HT-29 (cell line): ENCODE measurements at places on chromosomes 7 and 10.

DNA sequence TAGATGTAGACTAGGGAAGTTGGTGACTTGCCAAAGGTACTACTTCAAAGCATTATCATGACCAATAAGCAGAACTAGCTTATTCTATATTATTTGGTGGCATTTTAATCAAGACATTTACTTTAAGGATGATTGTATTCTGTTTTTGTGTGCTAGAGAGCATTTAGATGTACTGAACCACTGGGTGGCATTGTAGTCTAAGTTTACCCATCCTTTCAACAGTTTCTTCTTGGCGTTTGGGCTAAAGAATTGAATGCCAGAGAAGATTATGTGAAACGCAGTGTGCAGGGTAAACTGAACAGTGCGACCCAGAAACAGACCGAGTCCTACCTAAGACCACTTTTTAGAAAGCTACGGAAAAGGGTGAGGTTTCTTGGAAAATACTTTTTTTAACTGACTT is 26.8 kb downstream of the PRPF18 start:
- DNase-seq, result peak; percentile 5

GRCh38 chr10:34717429-34717828 is 97.7 kb downstream of the PARD3 start:
- DNase-seq, result no peak

DNA sequence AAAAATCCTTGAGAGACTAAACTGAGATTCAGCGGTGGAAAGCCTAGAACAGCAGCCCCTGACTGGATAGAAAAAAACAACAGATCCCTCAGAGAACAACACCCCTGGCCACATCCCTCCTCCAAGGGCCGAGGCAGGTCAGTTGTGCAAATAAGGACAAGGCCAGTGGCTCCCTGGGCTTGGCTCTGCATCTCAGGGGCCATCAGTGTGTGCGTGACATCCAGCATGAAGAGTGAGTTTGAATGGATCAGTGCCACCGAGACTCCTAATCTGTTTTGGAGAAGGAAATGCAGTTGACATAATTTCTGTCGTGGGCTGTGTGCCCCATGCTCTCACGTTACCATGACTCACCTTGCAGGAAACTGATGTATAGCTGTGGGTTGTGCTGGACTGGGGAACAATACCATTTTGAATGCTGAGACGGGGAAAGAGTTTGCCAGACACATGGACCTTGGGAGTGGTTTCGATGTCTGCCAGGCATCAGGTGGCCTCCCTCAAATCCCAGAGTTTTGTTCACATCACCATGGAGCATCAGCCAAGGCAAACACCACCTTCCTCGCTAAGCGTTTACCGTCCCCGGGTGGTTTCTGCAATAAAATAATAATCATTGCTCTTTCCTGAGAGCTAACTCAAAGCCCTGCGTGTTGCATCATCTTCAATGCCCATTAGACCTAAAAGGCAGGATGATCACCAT is 153.2 kb upstream of the FZD8 start:
- no peak for DNase-seq

- DNase-seq, result no peak
Observed at GRCh38 chr7:18511351-18512140, 16.0 kb downstream of the HDAC9 start.
